ENCODE measurements at places on chromosomes 5 and 9. TPM values are rescaled to one million over a fixed set of nuclear protein-coding genes. Genes with fewer than 3 reads are reported as not detected.

GRCh38 chr9:36550135-36550534 lies 22.6 kb upstream of the MELK start:
- H3K27me3 ChIP-seq, result no peaks in the 10 kb centered on the region
- H3K4me3 ChIP-seq, result no peak overlapping the region
- no peak for DNase-seq
- no peak overlapping the region for H3K27ac ChIP-seq
- H3K36me3 ChIP-seq, result no peaks in the 10 kb centered on the region

The DMGDH gene
- total RNA-seq, result 0.99 TPM

DNA sequence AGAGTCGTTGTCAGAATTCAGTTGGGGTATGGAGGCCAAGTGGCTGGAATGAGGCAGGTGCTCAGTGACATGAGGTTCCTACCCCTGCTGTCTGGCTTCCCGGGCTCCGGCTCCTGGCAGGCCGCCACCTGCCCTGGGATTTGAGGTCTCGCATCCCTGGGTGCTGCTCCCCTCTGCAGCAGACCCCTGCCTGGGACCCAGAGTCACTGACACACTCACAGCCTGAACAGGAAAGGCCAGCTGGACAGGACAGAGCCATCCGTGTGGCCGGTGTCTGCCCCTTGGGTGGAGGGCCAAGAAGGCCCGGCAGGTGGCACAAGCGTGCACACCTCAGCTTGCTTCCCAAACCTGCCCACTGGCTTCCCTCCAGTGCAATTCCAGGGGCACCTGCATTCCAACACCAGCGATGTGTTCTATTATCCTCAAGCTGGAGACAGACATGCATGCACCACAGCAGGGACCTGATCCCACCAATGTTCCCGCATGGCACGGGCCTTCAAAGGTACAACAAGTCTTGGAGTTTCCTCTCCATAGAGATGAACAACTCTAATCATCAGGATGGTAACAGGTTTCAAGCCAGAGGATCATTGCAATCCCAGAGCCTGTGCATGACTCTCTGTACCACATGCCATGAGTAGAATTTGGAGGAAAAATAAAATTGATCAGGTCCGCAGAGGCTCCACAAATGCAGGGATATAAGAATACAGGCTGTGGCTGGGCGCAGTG lies 45.6 kb upstream of the RNF130 start:
- H3K4me1 ChIP-seq, result no peaks in the 10 kb centered on the region
- H3K4me3 ChIP-seq, result no peak overlapping the region
- H3K36me3 ChIP-seq, result no peaks in the 10 kb centered on the region
- H3K27ac ChIP-seq, result no peak overlapping the region
- H3K27me3 ChIP-seq, result no peaks in the 10 kb centered on the region

DNA sequence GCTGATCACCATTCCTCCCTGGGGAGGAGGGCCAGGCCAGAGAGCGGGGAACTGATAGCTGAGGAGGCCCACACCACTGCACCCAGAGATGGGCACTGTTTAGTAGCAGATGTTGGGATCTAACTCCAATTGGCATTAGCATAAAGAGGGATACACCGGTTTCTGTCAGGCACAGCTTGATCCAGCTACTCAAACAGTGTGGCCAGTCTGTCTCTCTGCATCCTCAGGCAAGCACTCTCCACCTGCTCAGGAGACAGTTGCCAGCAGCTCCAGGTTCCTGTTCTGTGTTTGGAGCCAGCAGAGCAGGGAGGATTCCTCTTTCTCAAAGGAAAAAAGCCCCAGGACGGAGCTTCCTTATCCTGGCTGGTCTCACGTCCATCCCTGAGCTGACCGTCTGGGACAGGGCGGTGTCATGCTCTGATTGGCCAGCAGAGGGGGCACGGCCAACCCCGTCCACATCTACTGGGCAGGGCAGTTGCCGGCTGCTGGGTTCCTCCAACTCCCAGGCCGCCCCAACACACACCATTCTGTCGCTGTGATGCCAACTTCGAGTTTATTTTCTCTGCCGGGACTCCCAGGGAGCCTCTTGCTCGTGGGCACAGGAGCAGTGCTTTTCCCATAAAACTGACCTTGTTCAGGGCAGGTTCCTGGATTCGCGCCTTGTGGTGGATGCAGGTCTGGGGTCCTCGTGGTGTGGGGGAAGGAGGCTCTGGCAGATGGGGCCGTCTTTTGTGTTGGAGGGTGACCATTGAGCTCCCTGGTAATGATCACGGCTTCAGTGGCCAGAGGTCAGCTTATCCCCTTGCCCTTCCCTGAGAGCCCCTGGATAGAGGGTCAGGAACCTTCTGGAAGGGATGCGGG lies 47.9 kb downstream of the COL5A1 start:
- no peak overlapping the region for H3K27ac ChIP-seq
- H3K4me1 ChIP-seq, result no peaks in the 10 kb centered on the region
- H3K27me3 ChIP-seq, result no peaks in the 10 kb centered on the region
- H3K36me3 ChIP-seq, result no peaks in the 10 kb centered on the region
- DNase-seq, result no peak

DNA sequence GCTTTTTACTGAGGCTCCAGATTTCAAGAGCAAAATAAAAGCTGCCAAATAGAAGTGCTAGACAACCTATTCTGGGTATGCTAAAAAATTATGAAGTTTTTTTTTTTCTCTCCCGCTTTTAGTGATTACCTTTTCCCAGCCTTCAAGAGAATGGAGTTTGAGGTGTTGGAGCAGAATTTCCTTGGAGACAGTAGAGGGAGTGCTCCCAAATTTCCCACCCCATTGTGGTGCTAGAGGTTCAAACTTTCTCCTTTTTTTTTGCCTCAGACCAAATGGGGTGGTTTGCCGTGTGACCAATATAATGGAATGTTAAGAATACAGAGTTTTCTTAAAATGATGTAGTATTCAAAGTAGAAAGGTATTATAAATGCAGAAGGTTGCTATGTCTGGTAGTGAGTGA lies 244.2 kb upstream of the RIOK2 start:
- no peaks in the 10 kb centered on the region for H3K4me1 ChIP-seq
- no peaks in the 10 kb centered on the region for H3K36me3 ChIP-seq
- H3K4me3 ChIP-seq, result no peak overlapping the region
- H3K27ac ChIP-seq, result no peak overlapping the region
- no peaks in the 10 kb centered on the region for H3K27me3 ChIP-seq

The NUTM2F gene
- not detected for total RNA-seq

DNA sequence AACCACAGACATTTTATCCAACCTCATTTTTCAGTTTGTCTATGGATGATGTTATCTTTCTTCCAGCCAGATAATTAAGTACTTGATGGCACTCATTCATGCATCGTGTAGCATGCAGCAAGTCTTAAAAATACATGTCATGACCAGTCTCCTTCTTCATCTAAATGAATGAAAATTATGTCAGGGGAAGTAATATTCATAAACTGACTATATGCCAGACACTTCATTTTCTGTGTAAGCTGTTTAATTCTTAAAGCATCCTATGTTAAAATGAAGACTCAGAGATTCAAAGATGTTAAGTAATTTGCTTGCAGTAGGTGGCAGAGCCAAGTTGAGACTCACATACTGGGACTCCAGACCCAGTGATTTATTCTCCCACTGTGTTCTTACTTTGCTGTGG lies 181.7 kb upstream of the CD180 start:
- no peak overlapping the region for H3K4me3 ChIP-seq
- no peaks in the 10 kb centered on the region for H3K4me1 ChIP-seq
- H3K27ac ChIP-seq, result no peak overlapping the region
- no peak for DNase-seq
- H3K36me3 ChIP-seq, result no peaks in the 10 kb centered on the region

DNA sequence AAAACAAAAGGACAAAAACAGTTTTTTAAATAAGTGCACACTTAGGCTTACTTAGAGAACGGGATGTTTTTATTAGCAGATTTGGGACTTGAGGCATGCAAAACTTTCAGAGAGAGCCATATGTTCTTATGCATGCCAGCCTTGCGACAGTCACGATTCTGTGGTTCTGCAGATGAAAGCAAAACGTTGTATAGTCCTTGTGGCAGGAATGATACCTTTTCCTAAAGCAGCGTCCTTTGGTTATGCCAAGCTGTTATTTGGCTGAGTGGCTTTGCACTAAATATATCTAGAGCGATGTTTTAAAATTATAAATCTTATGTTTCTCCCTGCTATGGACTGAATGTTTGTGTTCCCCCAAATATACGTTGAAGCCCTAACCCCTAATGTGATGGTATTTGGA lies 152.0 kb downstream of the SH3GL2 start:
- H3K27ac ChIP-seq, result no peak overlapping the region
- no peaks in the 10 kb centered on the region for H3K4me1 ChIP-seq
- H3K36me3 ChIP-seq, result no peaks in the 10 kb centered on the region
- no peak overlapping the region for H3K4me3 ChIP-seq
- H3K27me3 ChIP-seq, result no peaks in the 10 kb centered on the region
- DNase-seq, result no peak

DNA sequence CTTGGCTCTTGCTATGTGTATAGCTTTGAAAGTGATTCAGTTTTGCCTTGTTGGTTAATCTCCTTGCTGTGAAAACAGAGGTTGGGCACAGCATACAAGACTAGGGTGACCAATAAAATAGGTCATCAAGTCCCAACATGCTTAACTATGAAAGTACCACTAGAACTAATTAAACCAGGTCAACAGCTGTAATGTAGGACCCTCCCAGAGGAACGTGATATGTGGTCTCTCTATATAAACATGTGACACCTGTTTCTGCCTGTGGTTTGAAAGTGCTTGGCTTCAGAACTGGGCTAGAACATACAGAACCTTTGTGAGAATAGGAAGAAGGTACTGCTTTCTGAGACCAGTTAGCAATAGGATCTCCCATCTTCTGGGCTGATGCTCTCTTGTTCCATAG lies 297.1 kb downstream of the FBXL7 start:
- no peak overlapping the region for H3K27ac ChIP-seq
- no peaks in the 10 kb centered on the region for H3K27me3 ChIP-seq
- no peaks in the 10 kb centered on the region for H3K36me3 ChIP-seq
- no peak for DNase-seq
- no peaks in the 10 kb centered on the region for H3K4me1 ChIP-seq
- H3K4me3 ChIP-seq, result no peak overlapping the region

The MORN5 gene
- not detected for total RNA-seq

GRCh38 chr5:121273833-121274433 lies 577.7 kb upstream of the FTMT start:
- no peaks in the 10 kb centered on the region for H3K36me3 ChIP-seq
- no peaks in the 10 kb centered on the region for H3K27me3 ChIP-seq
- H3K27ac ChIP-seq, result no peak overlapping the region
- no peak overlapping the region for H3K4me3 ChIP-seq
- DNase-seq, result no peak
- no peaks in the 10 kb centered on the region for H3K4me1 ChIP-seq

DNA sequence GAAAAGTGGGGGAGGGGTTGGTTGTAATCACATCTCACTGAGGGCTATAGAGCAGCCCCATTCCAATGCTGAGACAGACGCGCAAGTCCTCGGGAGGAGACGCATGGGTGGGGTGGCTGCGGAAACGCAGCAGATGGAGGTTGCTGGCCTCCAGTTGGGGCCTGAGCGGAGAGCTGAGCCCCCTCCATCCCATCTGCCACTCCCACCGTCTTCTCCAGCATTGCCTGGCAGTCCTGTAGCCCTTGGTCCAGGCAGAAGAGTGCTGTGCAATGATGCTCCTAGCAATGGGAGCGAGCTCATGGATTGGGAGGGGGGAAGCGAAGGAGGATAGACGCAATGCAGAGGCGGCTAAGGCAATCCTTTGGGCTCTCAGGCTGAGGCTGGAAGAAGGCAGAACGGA lies 79.4 kb upstream of the GLRA1 start:
- DNase-seq, result no peak
- no peaks in the 10 kb centered on the region for H3K4me1 ChIP-seq
- H3K27ac ChIP-seq, result no peak overlapping the region
- H3K4me3 ChIP-seq, result no peak overlapping the region

DNA sequence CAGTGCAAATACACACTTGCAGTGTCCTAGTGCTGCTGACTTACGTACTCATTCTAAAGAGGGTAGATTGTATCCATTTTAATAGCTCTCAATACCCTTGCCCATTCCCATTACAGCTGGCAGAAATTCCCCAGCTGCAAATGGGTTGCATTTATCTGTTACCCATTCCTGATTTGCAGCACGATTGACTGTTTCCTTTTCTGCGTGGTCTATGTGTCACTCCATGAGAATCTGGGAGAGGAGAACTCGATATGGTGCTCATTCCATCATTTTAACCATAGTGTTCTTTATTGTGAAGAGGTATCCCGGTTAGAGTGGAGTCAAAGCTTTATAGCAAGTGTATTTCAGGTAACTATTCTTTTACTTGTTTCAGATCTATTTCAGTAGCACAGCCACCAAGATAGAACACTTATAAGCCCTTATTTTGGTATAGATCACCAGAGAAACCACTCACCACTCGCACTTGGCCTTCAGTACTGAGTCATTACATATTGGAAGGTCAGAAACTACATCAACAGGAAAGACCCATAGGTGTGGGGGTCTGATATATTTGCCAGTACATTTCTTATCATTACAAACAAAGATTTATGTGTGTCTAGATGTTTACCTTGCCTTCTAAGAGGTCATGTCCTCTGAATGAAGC lies 139.5 kb downstream of the MUSK start:
- H3K4me3 ChIP-seq, result no peak overlapping the region
- no peak for DNase-seq
- no peaks in the 10 kb centered on the region for H3K27me3 ChIP-seq
- H3K4me1 ChIP-seq, result no peaks in the 10 kb centered on the region
- H3K36me3 ChIP-seq, result no peaks in the 10 kb centered on the region
- no peak overlapping the region for H3K27ac ChIP-seq

The CNTNAP3 gene
- 2.8 TPM for total RNA-seq

DNA sequence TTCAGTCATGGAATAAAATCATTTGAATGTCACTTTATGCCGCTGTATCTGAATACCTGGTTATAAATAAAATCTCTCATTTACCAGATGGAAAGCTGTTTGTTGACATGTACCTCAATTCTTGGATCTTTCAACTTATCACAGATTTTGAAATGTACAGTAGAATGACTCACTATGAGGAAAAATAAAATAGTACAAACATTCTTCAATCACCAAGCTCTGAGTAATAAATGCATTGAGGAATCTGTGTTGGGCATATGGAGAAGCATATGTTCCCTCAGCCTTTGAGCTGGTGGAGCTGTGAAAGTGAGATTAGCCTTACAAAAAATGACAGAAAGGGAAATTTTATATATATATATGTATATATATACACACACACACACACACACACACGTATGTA lies 175.4 kb downstream of the KIAA0825 start:
- H3K36me3 ChIP-seq, result no peaks in the 10 kb centered on the region
- H3K27ac ChIP-seq, result no peak overlapping the region
- no peaks in the 10 kb centered on the region for H3K27me3 ChIP-seq
- no peaks in the 10 kb centered on the region for H3K4me1 ChIP-seq

The ZNF462 gene
- 6.6 TPM for total RNA-seq

- DNase-seq, result no peak
- H3K4me1 ChIP-seq, result no peaks in the 10 kb centered on the region
- H3K27me3 ChIP-seq, result no peaks in the 10 kb centered on the region
- H3K27ac ChIP-seq, result no peak overlapping the region
These were observed 40.5 kb downstream of the PTTG1 start for GRCh38 chr5:160462167-160462566.

Data from thymus (tissue), 14 donors.